ENCODE measurements at places on chromosomes 4 and X.

DNA sequence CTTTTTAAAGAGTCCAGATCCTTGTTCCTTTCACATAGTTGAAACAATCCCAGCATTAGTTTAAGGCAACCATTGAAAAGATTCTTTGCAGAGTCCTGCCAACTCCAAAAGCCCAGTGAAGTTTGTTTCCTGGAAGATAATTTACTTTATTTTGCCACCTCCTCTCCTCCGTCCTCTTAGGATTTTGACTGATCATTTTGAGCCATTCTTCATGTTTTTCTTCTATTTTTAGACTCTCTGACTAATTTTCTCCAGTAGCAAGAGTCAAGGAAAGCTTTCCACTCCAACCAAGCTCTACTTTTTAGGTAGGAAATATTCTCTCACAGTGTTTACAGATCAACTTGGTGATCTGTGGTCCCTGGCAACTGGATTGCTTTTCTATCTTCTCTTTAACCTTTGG, 10.3 kb downstream of the NCBP2L start:
- no peak for DNase-seq

DNA sequence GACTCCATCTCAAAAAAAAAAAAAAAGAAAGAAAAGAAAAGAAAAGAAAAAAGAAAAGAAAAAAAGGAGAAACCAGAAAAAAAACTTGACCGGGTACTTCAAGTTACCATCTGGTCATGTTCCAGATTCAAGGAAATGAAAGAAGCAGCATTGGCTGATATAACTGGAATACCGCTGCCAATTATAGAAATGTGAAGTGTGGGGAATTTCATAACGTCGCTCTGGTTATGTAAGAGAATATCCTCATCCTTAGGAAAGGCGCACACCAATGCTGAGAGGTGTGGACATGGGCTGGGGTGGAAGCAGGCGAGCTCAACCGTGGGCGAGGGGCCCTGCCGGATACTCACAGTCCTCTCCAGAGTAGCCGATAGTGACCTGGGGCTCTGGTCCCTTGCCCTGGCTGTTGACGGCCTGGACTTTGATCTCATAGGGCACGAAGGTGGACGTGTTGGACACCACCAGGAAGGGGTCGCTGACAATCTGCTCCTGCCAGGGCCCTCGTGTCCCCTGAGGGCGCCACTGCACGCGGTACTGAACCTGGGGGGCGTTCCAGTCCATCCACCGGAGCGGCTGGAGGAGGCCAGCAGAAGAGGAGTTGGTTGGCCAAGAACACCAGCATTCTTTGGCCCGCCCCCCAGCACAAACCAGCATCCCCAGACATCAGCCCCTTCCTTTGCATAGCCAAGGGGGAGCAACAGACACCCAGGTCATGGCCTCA, 19.5 kb downstream of the L1CAM start:
- no peak for DNase-seq

GRCh38 chr4:1635464-1635863, 48.6 kb downstream of the FAM53A start:
- DNase-seq, result no peak

- no peak for DNase-seq
Measured at GRCh38 chrX:9662148-9662547, 103.5 kb downstream of the GPR143 start.

- no peak for DNase-seq
Measured at GRCh38 chrX:16250296-16250695, 83.0 kb downstream of the MAGEB17 start.
